ENCODE measurements at places on chromosomes 2 and 18. TPM values are rescaled to one million over a fixed set of nuclear protein-coding genes. Genes with fewer than 3 reads are reported as not detected.

Gene IL1A
- total RNA-seq = not detected

Gene TMEM247
- not detected for total RNA-seq

Gene NCKAP5
- total RNA-seq = not detected

Gene TXNDC2
- total RNA-seq = not detected

Gene AMER3
- not detected for total RNA-seq

Gene DLGAP1
- not detected for total RNA-seq

Gene CFAP221
- total RNA-seq = not detected

Gene NPHP1
- 0.60 TPM for total RNA-seq

Gene DES
- not detected for total RNA-seq

Gene MPPE1
- 41.6 TPM for total RNA-seq

Gene NAT8
- not detected for total RNA-seq

Gene AFF3
- total RNA-seq = 7.1 TPM

Gene KCNJ13
- total RNA-seq = not detected

Gene CCL20
- not detected for total RNA-seq

Gene TRIM54
- 0.31 TPM for total RNA-seq

Gene SPATA3
- total RNA-seq = 0.29 TPM

Gene LONRF2
- 0.05 TPM for total RNA-seq

Gene RNF149
- 64.2 TPM for total RNA-seq

Gene CAPN14
- total RNA-seq = not detected

Gene TEKT4
- not detected for total RNA-seq

Gene MAIP1
- 21.5 TPM for total RNA-seq

Gene WNT10A
- total RNA-seq = not detected

Gene UCN
- total RNA-seq = 2.6 TPM

Gene RPRM
- total RNA-seq = 0.24 TPM

Gene CLK1
- 122 TPM for total RNA-seq

Gene GREB1
- 0.68 TPM for total RNA-seq

Gene GPR55
- 12.5 TPM for total RNA-seq

Gene LIMS1
- total RNA-seq = 41.1 TPM

Gene HOXD11
- not detected for total RNA-seq

Measured in activated CD8-positive, alpha-beta T cell treated with anti-CD3 and anti-CD28 coated beads, Interleukin-2, amount 10 ng/mL, durations not matched to agents 7 days and 5 days (primary cell).